ENCODE measurements at places on chromosomes 7 and 10.

DNA sequence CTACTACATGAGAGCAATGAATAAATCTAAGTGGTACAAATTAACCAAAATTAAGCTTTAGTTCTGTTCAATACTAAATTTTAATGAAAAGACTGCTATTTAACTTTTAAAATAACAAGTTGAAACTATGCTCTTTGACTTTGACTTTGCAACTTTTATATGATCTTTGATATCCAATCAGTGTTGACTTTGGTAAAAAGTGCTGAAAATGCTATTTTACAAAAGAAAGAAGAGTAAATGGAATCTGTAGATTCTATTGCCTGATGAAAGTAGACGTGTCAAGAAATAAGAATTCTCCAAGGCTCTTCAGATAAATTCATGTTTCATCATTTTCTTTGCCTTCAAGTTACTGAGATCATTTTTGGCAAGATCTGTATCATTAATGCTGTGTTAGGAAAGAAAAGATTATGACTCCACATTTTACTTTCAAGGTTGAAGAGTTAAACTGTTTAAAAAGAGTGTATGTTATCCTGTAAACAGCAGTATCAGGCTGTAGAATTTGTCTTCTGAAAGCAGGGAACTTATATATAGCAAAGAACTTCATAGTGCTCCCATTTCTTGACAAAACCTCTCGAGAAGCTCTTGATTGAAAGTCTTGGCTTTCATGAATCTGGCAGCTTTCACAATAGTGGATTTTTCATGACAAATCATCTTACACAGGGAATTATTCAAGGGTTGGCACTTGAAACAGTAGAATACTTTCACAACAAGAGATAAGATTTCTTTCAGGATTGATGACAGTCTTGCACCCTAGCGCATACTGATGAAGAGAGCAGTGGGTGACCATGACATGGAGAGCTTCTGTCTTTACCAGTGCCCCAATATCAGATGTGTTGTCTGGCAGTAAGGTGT, 72.1 kb downstream of the PTEN start:
- no peak for DNase-seq

DNA sequence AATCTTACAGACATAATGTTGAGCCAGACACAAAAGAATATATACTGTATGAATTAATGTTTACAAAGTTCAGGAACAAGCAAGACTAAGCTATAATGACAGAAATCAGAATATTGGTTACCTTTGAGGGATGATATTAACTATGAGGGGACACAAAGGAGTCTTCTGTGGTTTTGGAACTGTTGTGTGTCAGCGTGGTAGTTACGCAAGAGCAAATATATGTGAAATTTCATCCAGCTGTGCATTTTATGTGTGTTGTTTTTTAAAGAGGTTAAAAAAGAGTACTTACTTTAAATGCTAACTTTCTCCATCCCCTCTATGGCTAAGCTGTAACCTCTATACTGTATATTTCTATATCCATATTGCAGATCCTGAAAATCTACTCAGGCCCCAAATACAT, 14.9 kb downstream of the SLC25A28 start:
- DNase-seq = no peak

DNA sequence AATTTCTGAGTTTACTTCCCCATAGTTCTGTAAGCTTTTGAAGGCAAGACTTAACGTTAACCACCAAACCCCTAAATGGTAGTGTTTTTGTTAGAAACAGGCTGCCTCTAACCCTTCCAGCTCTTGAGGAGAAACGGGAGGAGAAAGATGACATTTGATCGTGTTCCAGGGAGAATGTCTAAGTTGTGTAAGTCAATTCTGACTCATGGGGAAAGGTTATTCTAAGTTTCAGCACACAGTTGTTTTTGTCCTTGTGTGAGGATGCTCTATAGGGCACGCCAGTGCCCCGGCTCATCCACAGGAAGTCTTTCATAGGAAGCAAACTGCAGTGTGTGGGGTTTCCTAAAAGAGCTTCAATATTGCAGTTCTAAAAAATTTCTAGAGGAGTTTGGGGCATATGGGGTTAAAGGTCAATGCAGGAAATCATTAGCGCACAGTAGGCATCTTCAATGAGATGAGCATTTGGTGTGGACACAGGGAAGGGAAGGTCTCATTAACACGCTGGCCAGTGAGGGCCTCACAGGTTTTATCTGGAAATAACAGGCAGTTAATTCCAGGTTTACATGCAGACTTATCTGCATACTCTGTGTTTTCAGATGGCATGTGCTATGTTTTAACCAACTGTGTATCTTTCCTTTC, 638.2 kb upstream of the IGFBP3 start:
- no peak for DNase-seq

GRCh38 chr7:17236171-17236570, 62.3 kb upstream of the AHR start:
- no peak for DNase-seq
